A549 treated with DMSO at 1 μM for 4 hours (cell line): ENCODE measurements at places on chromosomes 6 and 20. TPM values are rescaled to one million over a fixed set of nuclear protein-coding genes. Genes with fewer than 3 reads are reported as not detected.

The SLC22A2 gene
- 0.06 TPM in 1 of 5 replicates, not detected in the others for total RNA-seq

The CDSN gene
- not detected in 5 replicates for total RNA-seq

The MEI4 gene
- total RNA-seq, result not detected in 5 replicates

The RAB32 gene
- total RNA-seq, result 34.3 to 49.0 TPM (median 45.3 TPM) in 5 replicates

The SPTLC3 gene
- total RNA-seq, result 0.06 to 0.17 TPM (median 0.08 TPM) in 5 replicates

The ADAM33 gene
- total RNA-seq, result 0.05 to 0.06 TPM (median 0.05 TPM) in 3 of 5 replicates, not detected in the others

The MICAL1 gene
- 8.8 to 14.0 TPM (median 13.5 TPM) in 5 replicates for total RNA-seq

The OOEP gene
- total RNA-seq, result not detected in 5 replicates

The CNKSR3 gene
- 4.9 to 6.0 TPM (median 5.5 TPM) in 5 replicates for total RNA-seq

The GJA10 gene
- total RNA-seq, result not detected in 5 replicates

The DCBLD1 gene
- total RNA-seq, result 26.2 to 36.5 TPM (median 30.9 TPM) in 5 replicates

The RING1 gene
- 20.4 to 27.4 TPM (median 26.6 TPM) in 5 replicates for total RNA-seq

The CTAGE9 gene
- not detected in 5 replicates for total RNA-seq

The CST7 gene
- total RNA-seq, result not detected in 5 replicates

The SEL1L2 gene
- total RNA-seq, result not detected in 5 replicates

The FGD2 gene
- not detected in 5 replicates for total RNA-seq

The EIF2S2 gene
- 96.9 to 110 TPM (median 105 TPM) in 5 replicates for total RNA-seq

The C20orf141 gene
- 0.23 to 0.62 TPM (median 0.49 TPM) in 4 of 5 replicates, not detected in the other for total RNA-seq

The PPP1R16B gene
- 0.10 to 0.12 TPM (median 0.11 TPM) in 5 replicates for total RNA-seq

The TRIM27 gene
- 40.7 to 48.8 TPM (median 45.8 TPM) in 5 replicates for total RNA-seq

The STX11 gene
- total RNA-seq, result 2.2 to 2.5 TPM (median 2.4 TPM) in 5 replicates

The FKBP1C gene
- 2.0 to 2.7 TPM (median 2.2 TPM) in 5 replicates for total RNA-seq

The GGTLC1 gene
- not detected in 5 replicates for total RNA-seq

The PROKR2 gene
- total RNA-seq, result not detected in 5 replicates

The TTLL9 gene
- total RNA-seq, result 0.07 to 0.11 TPM (median 0.09 TPM) in 3 of 5 replicates, not detected in the others

The FITM2 gene
- 7.5 to 9.1 TPM (median 8.2 TPM) in 5 replicates for total RNA-seq

The ME1 gene
- 41.2 to 49.7 TPM (median 44.9 TPM) in 5 replicates for total RNA-seq

The TTPAL gene
- total RNA-seq, result 13.3 to 18.3 TPM (median 14.4 TPM) in 5 replicates

The RGS17 gene
- 5.4 to 8.7 TPM (median 7.6 TPM) in 5 replicates for total RNA-seq

The CST4 gene
- total RNA-seq, result not detected in 5 replicates

The LAMA5 gene
- total RNA-seq, result 250 to 425 TPM (median 380 TPM) in 5 replicates

The TREM1 gene
- total RNA-seq, result 0.09 to 0.30 TPM (median 0.13 TPM) in 4 of 5 replicates, not detected in the other

The HRH3 gene
- not detected in 5 replicates for total RNA-seq

The SLC52A3 gene
- total RNA-seq, result 0.56 to 0.68 TPM (median 0.66 TPM) in 5 replicates
